ENCODE measurements at places on chromosomes 4 and X. TPM values are rescaled to one million over a fixed set of nuclear protein-coding genes. Genes with fewer than 3 reads are reported as not detected.
A peak's percentile ranks its signal among the peaks of the same experiment; 100 is the strongest.

GRCh38 chrX:45714866-45715265, 514.2 kb upstream of the DIPK2B start:
- DNase-seq, result no peak

Gene PARM1
- total RNA-seq, result 1.0 TPM

GRCh38 chr4:75724867-75725724, 719 bp downstream of the USO1 start:
- peak; percentile 92 for DNase-seq

DNA sequence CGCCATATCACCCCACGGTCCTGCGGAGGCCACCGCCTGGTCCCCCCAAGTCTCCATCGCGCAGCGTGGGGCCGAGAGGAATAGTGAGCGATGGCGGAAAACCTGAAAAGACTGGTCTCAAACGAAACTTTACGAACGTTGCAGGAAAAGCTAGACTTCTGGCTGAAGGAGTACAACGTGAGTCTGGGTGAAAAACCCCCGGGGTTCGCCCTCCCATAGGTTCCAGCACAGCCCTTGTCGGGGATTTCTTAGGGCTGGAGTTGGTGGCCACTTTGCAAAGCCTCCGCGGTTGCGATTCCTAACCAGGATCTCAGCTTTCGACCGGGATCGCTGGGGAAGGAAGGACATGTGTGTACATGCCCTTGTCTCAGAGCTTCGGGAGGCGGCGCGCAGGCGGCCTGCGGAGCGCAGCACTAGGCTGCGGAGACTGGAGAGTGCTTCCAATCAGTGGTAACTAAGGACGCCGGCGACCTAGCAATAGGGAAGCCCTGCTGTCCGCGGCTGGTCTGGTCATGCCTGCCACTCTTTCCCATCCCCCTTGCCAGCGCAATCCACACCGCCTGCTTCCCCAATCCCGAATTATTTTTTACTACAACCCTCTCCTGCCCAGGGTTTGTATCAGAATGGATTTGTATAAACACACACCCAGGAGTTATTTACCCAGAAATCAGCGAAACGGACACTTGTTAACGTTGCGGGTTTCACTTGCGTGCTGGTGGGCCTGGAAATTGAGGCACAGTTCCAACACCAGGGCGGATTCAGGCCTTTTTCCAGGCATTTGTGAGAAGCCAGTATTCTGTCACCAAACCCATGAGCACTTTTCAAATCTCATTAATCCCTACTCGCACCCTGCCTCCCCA, 741 bp downstream of the SPATA18 start:
- DNase-seq, result peak; percentile 94

Gene AMTN
- not detected for total RNA-seq

Gene EFHC2
- total RNA-seq, result not detected

Gene PPP1R2C
- not detected for total RNA-seq

- DNase-seq, result no peak
Measured at GRCh38 chr4:21888195-21888976, 60.2 kb downstream of the KCNIP4 start.

DNA sequence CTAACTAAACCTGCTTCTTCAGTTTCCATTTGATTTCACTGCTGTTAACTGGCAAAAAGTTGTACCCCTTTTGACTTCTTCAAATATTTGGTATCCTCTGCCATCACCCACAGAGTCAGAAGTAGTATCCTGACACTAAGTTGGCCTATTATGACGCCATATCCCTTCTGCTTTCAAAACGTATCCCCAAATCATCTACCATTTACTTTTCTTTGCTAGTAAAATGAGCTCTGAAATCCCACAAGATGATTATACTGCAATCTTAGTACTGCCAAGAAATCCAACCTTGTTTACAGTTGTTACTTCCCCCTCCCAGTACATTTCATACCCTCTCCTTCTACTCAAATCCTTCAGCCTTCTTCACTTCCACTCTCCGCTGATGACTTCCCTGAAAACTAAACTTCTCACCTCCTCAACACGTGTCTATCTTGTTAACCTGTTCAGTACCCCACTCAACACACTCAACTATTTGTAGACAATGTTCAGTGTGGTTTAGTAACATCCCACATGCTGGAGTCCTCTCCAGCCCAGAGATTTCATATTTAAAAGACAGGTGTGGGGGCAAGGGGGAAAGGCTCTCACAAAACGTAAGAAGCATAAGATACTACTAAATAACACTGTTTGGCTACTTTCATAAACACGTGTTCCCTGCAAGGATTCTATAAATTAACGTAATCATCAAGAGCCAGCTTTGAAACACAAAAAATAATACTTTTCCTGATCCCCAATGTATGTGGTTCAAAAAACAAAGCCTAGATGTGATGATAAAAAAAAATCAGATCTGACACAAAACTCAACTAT, 1.3 kb downstream of the NAF1 start:
- no peak for DNase-seq

DNA sequence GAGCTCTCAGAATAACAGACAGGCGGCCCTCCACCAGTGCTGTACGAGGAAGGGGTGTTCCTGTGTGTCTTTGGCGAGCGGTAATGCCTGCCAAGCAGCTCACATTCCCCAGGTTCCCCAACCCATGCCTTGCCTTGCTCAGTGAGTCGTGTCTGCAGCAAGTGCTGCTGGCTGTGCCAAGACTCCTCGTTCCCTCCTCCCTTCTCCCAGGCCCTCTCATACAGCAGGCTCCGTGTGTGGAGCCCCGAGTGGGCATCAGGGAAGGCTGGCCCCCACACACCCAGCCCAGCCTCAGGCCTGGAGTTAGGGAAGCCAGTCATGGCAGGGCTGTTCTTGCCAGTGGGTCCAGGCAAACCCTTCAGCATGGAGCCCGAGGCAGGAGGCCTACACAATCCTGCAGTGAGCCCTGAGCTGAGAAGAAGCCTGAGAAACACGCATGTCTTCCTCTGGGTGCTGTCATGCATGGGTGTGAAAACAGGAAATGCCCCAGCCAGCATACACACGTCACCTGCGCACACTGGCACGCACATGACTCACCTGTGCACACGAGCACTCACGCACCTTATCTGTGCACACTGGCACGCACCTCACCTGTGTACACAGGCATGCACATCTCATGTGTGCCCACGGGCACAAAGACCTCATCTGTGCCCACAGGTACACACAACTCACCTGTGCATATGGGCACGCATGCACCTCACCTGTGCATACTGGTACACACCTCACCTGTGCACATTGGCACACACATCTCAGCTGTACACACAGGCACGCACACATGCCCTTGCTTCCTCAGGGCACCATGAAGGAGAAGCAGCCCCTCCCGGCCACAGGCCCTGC, 238.7 kb downstream of the DHRSX start:
- peak; percentile 79 for DNase-seq

DNA sequence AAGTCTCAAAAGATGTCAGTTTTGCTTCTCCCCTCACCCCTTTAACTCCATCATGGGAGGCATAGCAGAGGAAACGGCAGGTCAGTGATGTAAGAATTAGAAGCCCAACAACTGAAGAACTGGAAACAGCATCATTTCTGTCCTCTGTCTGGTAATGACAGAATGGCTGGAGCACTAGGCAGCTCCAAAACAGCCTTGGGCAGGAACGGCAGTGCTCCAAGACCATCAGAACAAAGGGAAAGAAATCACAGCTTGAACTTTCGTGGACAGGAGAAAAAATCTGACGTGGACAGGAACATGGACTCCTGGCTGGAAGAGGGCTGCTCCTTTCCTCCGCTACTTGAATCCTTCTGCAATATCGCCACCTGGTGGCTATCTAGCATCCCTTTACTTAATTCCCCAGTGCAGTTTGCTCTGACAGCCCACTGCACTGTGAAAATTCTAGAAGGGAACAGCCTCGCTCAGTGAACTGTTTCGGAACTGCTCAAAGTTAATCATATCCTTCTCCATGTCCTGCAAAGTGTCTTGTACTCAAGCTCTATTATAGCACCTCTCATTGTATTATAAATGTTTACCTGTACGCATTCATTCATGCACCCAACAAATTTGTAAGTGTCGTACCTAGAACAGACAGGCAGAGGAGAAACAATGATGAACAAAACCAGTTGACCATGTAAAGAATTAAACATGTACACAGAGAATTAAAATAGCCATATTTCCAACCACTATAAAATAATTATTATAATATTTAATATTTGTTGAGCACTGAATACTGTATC, 20.4 kb downstream of the SLC25A53 start:
- DNase-seq, result no peak

All from chondrocyte (in vitro differentiated cells).